Activated naive CD8-positive, alpha-beta T cell treated with anti-CD3 and anti-CD28 coated beads for 36 hours (primary cell): ENCODE measurements at places on chromosomes 12 and 14. TPM values are rescaled to one million over a fixed set of nuclear protein-coding genes. Genes with fewer than 3 reads are reported as not detected.
A peak's percentile ranks its signal among the peaks of the same experiment; 100 is the strongest.

DNA sequence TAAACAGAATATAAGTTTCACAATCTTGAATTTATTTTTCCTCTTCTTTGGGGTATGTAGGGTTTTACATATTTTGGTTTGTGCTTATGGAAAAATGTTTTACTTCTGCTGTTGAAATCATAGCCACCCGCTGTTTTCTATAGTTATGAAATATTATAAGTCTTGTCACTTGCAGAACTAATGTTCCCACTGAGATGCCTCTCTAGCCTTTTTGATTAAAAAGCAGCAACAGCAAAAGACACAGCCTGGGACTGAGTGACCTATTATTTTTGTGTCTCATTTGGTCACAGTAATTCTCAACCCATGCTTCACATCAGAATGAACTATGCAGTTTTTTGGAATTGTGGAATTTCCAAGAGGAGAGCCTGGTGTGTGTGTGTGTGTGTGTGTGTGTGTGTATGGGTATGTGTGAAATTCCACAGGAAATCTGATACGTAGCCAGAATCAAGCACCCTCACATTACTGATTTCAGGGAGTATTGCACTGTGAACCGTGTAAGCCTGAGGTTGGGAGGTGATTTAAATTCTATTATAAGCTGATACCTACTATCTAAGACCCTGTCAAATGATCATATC lies 55.7 kb upstream of the FRMD6 start:
- DNase-seq: no peak

DNA sequence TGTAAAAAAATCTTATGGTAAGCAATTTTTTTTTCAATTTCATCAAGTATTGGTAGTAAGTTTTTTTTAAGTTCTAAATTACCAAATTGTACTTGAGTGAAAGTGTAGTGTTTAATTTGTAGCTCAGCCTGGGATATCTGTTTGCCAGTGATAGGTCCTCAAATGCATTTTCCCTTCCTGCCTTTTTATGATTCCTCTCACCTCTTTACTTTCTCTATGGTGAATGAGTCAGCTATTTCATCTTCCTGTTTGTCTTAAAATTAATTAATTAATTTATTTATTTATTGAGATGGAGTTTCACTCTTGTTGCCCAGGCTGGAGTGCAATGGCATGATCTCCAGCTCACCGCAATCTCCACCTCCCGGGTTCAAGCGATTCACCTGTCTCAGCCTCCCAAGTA lies 10.6 kb downstream of the SRP54 start:
- no peak for DNase-seq

GRCh38 chr14:91947475-91948184 lies at the start of gene FBLN5:
Gene FBLN5, minus strand, starts transcription at chr14:91947694. Its CDS starts 465 bp downstream, at chr14:91947229.
- peak; percentile 58 for DNase-seq

DNA sequence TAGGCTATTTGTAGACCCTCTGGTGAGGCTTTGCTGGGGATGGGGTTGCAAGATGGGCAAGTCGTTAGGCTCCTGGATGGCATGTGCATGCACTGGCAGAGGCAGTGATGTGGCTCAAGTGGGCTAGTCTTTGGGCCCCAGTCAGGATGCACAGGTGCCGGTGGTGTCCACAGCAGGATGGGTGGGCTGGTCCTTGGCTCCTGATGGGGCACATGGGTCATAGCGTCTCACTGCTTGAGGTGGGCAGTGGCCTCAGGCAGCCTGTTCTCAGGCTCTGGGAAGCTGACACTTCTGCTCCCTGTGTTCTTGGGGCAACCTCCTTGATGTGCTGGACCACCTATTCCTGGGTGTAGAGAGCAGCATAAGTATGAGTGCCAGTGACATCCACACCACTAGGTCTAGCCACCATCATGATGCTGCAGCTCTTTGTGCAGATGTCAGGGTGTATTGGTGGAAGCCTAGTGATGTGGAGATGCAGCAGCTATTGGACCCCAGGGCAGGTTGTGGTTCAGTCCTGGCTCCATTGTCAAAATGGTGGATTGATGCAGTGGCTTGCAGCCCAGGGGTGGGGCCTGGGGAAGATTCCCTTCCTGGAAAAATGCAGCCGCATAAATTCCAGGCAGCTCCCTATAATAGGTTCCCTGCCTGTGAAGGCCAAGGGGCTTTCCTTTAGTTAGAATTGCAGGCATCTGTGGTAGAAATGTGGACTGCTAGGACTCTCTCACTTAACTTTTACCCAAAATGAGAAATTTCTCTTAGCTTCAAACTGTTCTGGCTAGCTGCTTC lies 742.5 kb upstream of the MDGA2 start:
- no peak for DNase-seq

DNA sequence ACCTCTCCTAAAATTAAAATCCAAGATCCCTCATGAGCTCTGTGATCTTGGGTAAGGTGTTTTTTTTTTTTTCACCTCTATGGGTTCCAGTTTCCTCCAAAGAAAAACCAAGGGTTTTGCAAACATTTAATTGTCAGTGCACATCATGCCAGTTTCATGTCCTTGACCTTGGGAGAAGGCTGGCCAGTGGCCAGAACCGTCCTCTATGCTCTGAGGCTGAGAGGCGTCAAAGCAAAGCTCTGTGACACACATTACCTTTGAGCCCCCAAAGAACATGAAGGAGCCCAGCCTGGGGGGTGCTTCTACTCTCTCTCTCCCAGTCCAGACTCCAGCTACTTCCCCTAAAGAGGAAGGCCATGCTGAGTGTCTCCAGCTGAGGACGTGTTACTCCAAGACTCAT lies 145.5 kb upstream of the TMEM132C start:
- DNase-seq: no peak

DNA sequence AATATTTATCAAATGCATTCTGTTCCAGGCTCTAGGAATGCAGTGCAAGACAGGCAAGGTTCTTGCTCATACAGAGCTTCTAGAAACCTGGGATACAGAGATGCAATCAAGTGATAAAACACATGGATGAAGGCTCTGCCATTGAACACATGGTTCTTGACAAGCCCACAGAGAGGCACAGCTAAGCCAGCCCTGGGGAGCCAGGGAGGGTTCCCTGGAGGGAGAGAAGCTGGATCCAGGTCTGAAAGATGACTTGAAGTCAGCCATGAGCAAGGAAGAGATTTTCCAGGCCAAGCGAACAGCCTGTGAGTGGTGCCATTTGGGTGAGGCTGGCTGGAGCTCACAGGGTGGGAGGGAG lies 66.2 kb downstream of the IRF2BPL start:
- peak; percentile 24 for DNase-seq

- DNase-seq: no peak
These were observed 54.2 kb upstream of the CERS5 start for GRCh38 chr12:50221228-50222008.

GRCh38 chr12:68613209-68613904 lies 2.7 kb downstream of the RAP1B start:
- DNase-seq: peak; percentile 29

GRCh38 chr14:38731962-38732361 lies 371.1 kb downstream of the SEC23A start:
- DNase-seq: no peak

GRCh38 chr14:76848879-76849278 lies 22.7 kb downstream of the LRRC74A start:
- DNase-seq: no peak

Gene ITGB7
- 105 TPM for total RNA-seq

Gene NANOG
- not detected for total RNA-seq

Gene PLEKHG7
- total RNA-seq: not detected

Gene KLHDC1
- total RNA-seq: 1.2 TPM

Gene PCK2
- 110 TPM for total RNA-seq
